Non-pigmented ciliary epithelial cell (primary cell): ENCODE measurements at places on chromosomes 6 and 20.
A peak's percentile ranks its signal among the peaks of the same experiment; 100 is the strongest.

DNA sequence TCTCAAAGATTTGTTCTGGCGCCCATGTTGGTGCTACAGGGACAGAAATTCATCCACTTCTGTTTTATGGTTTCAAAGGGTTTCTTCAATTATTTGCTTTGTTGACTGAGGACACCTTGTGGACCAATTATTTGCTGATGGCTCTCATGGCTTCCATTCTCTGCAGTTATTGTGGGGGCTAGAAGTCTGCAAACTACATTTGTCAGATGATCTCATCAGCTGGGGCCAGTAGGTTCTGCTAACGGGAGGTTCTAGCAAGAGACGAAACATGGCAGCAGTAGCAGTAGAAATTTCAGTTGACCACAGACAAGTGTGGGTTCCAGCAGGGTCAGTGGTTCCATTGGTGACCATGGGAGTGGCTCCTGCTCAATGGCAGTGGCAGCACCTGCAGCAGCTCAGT, 72.8 kb upstream of the BLCAP start:
- no peak for DNase-seq

DNA sequence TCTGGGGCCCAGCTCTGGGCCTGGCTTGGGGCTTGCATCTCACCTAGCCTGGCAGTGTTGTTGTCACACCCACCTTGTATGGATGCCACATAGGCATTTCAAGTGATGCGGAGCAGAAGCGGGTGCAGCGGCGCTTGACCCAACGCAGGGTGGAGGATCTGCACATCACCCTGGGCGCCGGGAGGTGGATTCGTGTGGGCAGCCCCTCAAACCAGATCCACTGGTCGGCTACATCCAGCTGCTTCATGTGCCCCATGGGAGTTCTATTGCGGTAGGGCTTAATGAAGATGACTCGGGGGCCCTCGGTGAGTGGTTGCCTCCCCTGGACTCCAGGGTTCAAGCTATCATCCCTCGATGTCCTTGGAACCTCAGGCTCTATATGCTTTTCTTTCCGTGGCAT, 3.2 kb downstream of the TP53TG5 start:
- no peak for DNase-seq

GRCh38 chr6:21109391-21110178, 484.0 kb upstream of the SOX4 start:
- peak; percentile 62 for DNase-seq

- DNase-seq: no peak
These were observed 558.4 kb upstream of the CDH4 start for GRCh38 chr20:60693496-60694133.

- DNase-seq: no peak
These were observed 54.9 kb downstream of the CEP162 start for GRCh38 chr6:84172574-84172973.

- no peak for DNase-seq
These were observed 44.7 kb upstream of the MICB start for GRCh38 chr6:31453259-31453658.

GRCh38 chr6:37680668-37681067, 17.0 kb downstream of the MDGA1 start:
- DNase-seq: no peak

GRCh38 chr6:12111363-12111670, 99.2 kb downstream of the HIVEP1 start:
- no peak for DNase-seq

DNA sequence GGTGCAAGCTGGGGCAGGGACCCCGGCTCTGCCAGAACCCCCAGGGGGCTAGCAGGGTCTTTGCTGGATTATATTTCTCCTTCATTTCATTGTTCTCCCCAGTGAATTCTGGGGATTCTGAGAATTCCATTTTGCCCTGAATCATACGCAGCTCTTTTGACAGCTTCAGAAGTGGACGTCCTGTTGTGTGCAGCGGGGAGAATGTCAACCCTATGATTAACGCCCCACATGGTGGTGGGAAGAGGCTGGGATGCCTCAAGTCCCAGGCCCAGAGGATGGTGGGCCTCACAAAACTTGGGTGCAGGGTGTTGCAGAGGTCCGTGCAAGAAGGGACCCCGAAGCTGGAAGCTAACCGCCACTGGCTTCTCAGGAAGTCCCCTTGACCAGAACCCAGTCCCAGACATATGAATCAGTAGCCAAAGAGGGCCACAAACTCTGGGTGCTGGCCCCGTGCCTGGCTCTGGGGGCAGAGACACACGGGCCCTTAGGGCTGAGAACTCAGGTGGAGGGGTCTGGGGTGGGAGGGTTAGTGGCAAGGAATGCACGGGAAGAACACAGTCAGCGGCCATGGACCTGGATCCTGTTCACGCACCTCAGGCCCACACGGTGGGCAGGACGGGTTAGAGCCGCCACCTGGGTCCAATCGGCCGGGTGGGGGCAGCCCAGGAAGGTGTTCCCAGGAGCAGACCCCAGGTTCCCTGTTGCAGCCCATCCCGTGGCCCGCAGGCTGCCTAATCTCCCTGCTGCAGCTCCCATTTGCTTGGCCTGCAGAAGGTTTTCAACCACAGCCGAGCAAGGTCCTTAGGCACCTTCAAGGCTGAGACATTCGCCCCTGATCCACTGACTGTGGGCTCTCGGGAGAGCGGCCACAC, 51.2 kb downstream of the YTHDF1 start:
- DNase-seq: no peak

DNA sequence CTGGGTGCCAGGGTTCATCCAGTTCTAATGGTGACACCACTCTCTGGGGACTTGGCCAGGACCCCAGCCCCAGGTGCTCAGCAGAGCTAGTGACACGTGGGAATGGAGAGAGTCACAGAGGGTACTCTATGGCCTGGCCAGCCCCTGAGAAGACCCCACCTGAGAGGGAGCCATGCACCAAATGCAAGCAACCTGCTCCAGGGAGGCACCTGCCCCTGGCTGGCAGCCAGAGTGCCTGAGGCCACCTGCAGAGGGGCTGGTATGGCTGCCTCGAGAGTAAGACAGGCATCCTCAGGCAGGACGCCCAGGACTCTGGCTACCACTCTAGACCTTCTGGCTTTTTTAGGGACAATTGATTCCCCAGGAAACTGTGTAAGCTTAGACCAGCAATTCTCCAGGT, 38.6 kb upstream of the CST7 start:
- no peak for DNase-seq

DNA sequence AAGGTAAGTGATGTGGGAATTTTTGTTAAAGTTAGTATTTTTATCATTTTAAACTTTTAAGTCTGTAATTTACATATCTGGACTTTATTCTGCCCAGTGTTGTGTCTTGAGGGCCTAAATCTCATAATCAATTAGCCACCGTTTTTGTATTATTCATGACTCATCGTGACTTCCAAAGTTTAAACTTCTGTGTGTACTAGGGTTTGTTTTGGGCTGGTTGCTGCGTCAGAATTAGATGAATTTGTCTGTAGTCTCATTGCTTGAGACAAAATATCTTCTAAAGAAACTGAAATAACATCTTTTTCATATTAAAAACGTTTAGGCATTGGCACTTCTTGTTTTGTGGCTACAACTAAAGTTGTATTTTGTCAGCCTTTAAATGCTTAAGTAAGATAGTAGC, 41.3 kb downstream of the CDYL start:
- no peak for DNase-seq

DNA sequence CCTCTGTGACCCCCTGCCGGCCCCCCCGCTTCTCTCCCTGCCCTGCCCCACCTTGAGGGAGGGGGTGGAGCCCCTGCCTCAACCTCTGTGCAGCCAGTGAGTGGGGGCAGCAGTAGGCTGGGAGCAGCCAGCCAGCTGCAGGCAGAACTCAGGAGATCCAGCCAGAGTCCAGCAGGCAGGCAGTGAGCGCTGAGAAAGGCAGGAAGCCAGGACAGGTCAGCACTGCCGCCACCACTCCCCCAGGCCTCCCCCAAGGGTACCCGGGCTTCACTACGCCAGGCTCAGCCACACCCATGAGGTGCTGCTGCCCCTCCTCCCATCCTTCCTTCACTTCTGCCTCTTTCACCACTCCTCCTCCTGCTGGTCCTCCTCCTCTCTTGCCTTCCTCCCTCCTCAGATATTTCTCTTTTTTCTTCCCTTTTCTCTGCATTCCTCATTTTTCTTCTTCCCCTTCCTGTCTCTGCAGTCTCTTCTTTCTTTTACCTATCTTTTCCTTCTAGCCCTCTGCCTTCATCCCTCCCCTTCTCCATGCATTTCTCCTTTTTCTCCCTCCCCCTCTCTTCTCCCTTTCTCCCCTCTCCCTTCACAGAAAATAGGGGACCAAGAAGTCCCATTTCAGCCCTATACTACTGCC, 11.5 kb downstream of the TMEM63B start:
- DNase-seq: no peak

DNA sequence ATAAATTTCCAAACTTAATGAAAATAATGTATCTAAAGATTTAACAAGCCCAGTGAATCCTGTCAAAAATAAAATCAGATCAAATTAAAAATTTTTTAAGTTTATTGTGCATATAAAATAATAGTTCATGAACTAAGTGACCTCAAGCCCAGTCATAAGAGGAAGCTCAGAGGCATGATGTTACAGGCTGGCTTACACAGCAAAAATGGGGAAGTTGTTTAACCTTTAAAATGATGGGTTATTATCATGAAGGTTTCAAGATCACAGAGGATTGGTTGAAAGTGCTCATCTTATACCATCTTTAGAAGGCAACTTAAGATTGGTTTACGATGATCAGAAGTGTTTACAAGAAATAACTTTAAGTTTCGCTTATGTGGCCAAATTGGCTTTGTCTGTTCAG, 102.5 kb downstream of the PAK5 start:
- no peak for DNase-seq
